ENCODE measurements at places on chromosomes 6 and 20.

DNA sequence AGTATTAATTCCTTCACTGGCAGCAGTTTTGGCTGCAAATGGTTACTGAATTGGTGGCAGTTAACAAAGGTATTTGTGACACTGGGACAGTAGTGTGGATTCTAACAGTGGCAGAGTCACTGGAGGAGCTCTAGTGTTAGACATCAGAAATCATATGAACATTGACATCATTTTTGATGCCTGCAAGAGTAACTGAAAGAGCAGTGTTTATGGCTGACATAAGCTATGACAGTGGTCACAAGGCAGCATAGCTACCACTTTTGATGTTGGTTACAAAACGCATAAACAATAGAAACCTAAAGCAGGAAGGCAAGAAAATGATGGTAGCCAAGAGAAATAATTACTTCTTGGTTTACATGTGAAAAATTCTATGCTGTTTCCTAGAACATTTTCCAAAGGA is 326.7 kb upstream of the MAN1A1 start:
- DNase-seq, result no peak

DNA sequence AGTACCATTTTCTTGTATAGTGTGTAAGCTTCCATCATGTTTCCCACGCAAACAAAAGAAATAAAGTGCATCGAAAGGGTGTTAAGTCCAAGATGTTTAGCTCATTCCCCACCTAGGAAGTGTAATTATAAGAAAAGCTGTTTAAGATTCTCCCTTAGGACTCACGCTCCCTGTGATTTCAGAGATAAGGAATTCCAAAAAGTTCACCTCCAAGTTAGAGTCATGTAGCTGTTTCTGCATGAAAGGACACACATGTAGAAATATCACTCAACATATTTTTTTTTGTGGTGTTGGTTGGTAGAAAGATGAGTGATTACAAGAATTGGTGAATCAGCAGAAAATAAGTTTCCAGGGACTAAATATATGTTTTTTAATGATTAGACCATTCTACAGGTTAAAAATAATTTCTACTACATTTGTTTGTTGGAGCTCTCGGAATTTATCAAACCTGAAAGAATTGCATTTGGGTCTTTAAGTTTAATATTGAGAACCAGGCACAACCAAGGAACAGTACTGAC is 10.4 kb downstream of the OPN5 start:
- no peak for DNase-seq

- DNase-seq, result no peak
Measured at GRCh38 chr6:82783587-82784236, 281.9 kb downstream of the UBE3D start.

DNA sequence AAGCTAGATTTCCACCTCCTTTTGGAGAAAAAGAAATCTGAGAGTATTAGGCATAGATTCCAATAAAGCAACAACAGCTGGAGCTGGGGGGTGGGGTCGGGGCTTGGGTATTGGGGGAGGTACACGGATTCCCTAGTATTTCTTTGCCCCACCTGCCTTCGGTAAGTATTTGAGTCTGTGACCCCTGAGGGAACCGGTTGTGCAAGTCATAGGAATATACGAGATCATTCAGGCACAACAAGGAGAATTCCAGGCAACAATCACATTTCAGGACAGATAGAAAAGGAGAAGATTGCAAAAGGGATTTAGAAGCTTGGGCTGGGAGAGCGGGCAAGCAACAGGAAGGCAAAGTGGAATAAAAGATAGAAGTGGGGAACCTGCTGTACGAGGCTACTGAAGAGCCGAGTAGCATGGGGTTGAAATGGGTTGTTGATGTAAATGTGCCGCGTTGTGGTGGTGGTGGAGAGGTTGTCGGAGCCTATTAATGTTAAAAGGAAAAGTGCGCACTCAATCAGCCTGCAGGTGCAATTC is 148.9 kb downstream of the BCAS1 start:
- DNase-seq, result no peak

DNA sequence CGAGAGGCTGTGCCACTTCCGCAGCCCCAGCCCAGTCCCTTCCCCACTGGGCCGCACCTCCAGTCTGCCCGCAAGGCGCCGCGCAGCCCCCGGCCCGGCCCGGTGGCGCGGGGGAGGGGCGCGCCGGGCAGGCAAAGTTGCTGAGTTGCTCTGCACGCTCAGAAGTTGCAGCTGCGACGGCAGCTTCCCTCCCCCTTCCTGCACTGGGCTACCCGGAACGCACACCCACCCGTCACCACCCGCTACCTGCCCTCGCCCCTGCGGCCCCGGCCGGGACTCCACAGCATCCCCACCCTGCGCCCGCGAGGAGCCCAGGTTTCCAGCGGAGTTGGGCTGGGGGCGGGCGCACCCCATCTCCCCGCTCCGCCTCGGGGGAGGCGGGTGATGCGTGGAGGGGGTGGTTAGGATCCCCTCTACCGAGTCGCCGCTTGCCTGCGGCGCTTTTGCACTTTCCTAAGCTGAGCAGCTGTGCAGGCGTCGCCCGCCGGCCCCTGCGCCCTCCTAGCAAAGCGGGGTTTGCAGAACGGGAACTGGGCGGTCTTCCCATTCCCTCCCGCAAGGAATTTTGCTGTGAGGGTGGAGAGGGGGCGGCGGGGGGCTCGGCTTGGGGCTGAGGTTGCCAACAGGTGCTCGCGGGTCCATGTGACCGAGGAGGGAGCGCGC is 55.9 kb upstream of the RREB1 start:
- DNase-seq, result peak; percentile 58

DNA sequence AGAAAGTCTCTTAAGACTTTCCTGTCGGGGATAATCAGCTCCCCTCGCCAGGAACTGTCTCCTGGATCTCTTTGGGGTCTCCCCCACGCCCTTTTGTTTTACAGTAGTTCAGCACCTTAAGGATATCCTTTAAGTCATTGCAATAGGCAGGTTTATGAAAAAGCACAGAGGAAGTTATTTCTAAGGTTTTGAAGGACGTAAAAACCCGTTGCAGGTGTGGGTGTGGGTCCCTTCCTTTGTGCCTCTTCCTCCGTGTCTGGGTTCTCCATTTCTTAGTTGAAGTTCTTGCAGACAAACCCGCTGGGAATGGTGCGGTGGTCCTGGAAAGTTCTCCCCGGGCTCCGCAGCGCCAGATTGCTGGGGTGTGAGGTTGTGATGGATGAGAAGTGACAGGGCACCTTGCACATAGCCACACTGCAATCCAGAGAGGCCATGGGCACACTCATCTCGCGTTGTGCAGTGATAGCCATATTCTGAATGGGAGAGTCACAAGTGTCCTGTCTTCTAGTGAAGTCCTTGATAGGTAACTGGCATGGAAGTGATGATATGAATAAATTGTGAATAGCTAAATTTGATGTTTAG is 65.2 kb downstream of the GTF2H5 start:
- no peak for DNase-seq

DNA sequence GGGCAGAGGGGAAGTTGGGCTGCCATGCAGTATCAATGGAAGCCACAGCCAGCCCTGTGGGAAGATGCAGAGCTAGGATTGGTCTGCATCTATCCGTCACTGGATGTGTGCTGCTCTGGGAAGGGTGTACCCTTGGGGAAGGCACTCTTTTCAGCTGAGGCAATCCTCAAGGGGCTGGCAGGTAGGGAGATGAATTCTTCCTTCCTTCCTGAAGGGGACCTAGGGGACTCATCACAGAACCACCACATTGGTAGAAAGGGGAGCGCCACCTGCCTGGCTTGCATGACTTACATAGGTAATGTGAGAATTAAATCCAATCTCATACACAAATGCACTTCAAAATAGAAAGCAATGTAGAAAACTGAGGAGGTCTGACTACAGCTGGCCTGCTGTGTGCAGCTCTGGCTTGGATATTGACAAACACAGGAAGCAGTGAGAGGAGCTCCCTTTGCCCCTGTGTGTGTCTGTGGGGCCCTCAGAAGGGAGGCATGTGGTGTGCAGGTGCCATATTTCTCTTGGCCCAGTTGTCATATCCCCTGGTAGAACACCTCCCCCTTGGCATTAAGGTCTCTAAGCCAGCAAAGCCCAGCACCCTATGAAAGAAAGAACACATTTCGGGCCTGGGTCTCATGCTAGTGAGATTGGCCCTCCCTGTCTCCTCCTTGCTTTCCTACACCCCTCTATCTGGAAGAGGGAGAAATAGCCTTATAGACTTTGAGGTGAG is 260.3 kb upstream of the MOCS1 start:
- no peak for DNase-seq

DNA sequence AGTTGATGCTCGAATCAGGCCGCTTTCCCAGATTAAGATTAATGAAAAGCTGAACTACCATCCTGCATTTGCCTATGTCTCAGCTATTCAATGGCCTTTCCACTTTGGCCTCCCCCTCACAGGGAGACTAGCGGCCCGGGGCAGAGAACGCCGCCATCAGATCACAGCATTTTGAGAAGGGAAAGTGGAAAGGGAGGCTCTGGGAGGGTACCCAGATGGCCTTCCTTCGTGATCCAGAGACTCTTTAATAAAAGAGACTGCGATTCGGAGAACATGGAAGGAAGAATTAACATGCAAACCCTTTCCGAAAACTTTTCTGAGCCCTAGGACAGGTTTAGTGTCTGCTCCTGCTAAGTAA is 533 bp downstream of the MRPS18A start:
- DNase-seq, result no peak

GRCh38 chr20:45028424-45029136 is 62.3 kb downstream of the STK4 start:
- DNase-seq, result peak; percentile 13

DNA sequence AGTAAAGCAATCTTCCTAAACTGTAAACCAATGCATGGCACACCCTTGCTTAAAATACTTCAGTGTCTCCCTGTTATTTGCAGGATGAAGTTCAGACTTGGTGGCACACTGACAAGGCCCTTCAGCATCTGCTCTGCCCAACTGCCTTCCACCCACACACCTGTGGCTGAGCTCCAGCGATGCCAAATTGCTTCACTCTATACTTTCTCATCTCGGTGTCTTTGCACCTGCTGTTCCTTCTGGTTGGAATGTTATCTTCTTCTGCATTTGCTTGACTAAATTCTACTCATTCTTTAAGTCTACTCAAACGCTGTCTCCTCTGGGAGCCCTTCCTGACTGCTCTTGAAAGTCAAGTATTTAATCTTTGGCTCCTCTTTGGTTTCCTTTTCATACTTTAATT is 100.1 kb upstream of the SUPT3H start:
- DNase-seq, result peak; percentile 19

- DNase-seq, result no peak
Measured at GRCh38 chr20:52201395-52201794, 9.8 kb upstream of the ZFP64 start.

DNA sequence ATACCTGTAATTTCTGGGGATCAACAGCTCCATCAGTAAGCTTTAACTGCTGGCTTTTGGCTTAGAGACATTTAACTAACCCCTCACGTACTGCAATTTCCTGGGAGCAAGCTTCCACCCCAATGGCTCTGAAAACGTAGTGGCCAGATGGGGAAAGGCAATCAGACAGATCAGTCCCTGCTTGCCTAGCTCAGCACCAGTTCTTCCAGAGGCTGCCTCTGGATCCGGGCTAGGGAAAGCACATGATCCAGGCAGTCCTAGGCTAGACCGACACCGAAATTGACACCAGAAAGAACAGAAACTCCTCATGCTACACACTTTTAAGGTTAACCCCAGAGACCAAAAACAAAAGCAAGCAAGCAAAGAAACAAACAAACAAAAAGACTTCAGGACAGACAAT is 13.3 kb downstream of the PREP start:
- no peak for DNase-seq

GRCh38 chr20:50152394-50153152 is 950 bp downstream of the PEDS1 start:
- no peak for DNase-seq

DNA sequence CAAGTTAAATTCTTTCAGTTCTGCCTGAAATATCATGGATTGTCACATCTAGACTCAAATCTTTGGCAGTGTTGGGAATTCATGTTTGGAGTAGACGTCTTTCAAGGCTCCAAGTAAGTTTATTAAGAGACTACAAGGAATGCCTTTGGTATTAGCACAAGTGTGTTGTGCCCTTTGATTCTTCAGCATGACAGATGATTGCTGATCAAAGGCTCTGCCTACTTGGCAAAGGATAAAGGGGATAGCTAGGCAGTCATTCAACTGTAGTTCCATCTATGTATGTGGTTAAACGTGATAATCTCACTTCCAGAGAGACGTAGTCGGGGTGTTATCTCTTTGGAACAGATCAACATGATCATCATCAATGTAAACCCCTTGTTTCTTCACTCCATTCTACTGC is 86.2 kb downstream of the SPTLC3 start:
- no peak for DNase-seq

Measured in activated naive CD4-positive, alpha-beta T cell treated with Interleukin-2 at 50 U/mL for 16 hours (primary cell).